ENCODE measurements at places on chromosomes 11 and 22. TPM values are rescaled to one million over a fixed set of nuclear protein-coding genes. Genes with fewer than 3 reads are reported as not detected.

GRCh38 chr22:39706376-39707140 is 136.0 kb downstream of the CACNA1I start:
- no peak for DNase-seq

The OR5P2 gene
- 5.6 TPM for total RNA-seq

DNA sequence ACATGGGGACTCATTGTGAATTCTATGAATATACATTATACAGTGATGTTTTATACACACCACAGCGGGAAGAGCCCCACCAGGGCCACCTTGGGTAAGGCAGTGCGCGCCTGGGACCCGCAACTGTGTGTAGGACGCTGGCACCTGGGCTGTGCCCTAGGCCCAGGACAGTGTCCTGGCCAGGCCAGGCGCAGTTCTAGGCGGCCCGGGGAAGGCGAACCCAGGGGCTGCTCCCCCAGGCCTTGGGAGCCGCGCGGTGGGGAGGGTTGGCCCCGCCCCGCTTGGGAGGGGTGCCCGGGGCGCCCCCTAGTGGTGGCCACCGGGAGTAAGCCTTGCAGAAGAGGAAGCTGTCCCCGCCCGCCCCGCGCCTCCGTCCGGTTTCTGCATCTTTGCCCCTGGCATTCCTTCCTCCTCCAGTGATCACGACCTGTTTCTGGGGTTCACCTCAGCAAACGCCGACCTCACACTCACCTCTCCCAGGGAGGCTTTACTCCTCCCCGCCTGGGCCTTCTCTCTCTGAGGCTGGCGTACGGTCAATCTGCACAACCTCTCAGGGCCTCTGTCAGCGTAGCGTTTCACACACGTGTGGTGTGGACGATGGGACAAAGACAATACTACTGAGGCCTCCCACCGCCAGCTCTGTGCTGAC is 9.5 kb upstream of the EHD1 start:
- peak; percentile 81 for DNase-seq

- no peak for DNase-seq
These were observed 19.1 kb downstream of the ABCC8 start for GRCh38 chr11:17457396-17458173.

DNA sequence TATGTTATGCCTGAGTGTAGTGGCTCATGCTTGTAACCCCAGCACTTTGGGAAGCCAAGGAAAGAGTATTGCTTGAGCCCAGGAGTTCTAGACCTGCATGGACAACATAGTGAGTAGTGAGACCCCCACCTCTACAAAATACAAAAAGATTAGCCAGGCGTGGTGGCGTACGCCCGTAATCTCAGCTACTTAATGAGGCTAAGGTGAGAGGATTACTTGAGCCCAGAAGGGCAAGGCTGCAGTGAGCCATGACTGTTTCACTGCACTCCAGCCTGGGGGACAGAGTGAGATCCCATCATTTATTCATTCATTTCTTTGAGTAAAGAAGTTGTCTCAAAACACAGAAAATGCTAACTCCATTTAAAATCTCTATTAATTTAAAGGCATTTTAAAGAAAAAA is 1061.6 kb downstream of the JRKL start:
- DNase-seq: no peak

The OR51E2 gene
- 7.4 TPM for total RNA-seq

DNA sequence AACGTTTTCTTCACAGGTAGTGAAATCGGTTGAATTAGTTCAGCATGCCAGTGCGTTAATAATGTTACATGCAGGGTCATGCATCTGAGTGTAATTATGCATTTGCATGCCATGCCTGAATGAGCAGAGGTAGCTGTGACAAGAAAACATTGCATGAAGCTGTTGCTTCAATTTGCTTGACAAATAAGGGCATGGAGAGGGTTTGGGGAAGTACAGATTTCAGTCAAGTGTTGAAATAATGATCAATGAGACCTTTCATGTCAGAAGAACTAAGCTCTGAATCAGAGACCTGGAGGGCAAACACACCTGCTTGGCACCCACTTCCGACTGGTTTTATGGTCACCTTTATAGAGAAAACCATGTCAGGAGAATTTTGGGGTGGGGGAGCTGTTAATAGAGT is 221.4 kb downstream of the DBX1 start:
- DNase-seq: no peak

The FOLR2 gene
- total RNA-seq: 4.5 TPM

DNA sequence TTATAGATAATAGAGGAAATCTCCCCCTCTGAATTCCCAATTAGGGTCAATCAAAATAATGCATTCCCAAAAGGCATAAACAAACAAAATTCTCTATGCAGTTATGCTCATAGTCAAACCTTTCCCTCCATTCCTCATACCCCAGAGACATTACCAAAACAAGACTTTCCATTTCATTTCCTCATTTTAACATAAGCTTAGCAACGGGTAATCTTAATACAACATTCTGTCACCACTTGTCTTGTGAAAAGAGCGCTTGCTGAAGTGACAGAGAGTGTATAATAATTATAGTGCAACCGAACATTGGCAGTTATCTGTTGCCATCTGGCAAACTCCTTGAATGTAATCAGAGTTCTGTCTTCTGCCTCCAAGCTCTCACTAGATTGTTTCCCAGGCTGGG is 1.2 kb upstream of the SLN start:
- no peak for DNase-seq

DNA sequence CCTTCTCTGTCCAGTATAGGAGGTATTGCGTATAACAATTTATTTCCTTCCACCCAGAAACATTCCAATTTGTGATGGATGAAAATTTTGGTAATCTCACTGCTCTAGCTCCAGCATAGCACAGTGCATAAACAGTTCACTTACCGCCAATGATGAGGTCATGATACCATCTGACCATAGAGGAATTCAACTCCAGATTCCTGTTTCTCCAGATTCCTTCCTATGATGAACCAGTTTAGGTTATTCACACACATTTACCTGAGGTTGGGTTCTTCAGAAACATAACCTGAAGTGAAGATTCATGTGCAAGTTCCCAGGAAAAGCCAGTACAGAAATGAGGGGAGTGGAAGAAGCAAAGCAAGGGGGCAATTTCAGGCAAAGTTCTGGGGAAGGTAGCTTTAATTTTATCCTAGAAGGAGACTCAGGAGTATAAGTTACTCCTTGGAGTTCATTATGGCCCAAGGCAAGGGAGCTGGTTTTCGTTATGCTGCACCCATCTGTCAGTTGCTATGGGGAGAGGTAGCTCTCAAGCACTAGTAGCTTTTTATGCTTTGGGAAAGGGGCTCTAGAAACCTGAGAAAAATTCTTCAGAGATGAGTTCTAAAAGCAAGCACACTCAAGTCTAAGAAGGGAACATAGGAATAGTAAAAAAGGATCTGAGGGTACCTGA is 121.6 kb downstream of the CASP12 start:
- DNase-seq: no peak

GRCh38 chr11:12363373-12363772 is 14.0 kb upstream of the PARVA start:
- no peak for DNase-seq

DNA sequence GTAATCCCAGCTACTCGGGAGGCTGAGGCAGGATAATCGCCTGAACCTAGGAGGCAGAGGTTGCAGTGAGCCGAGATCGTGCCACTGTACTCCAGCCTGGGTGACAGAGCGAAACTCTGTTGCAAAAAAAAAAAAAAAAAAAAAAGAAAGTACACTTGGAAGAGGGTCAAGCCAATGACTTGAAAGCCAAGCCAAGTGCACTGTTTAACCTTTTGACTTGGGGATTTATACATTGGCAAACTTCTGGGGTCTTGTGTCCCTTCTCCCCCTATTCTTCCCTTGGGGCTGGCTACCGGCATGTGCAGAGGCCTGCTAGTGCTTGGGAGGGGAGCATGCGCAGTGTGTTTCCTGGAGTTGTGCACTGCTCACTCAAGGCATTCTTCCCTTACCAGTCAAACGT is 14.3 kb upstream of the THRSP start:
- no peak for DNase-seq
